ENCODE measurements at places on chromosomes 3 and 15.

GRCh38 chr3:79767905-79768267, at the start of gene ROBO1:
Gene ROBO1 (minus strand): TSS chr3:79767998.
- no peak for DNase-seq

GRCh38 chr3:182937293-182938051, 42.9 kb downstream of the DCUN1D1 start:
- DNase-seq: no peak

GRCh38 chr15:74903676-74904075, 3.0 kb downstream of the FAM219B start:
- DNase-seq: no peak

GRCh38 chr3:129777806-129778205, 115.7 kb downstream of the TMCC1 start:
- DNase-seq: no peak

DNA sequence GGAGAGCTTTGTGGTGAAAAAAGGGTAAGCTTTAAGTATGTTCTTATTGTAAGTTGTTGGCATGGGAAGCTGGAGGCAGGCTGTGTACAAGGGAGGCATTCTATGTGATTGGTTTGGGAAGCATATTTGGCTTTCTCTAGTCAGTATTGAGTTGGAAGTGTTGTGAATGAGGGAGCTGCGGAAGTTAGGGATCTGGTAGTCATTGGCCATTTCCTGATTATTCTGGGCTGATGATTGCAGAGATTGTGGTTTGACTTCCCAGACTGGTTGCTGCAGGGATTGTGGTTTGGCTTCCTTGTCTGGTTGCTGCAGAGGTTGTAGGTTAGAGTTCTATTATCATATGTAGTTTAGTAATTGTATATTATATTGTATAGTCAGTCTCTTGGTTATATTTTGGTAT, 21.0 kb downstream of the STXBP5L start:
- DNase-seq: no peak

GRCh38 chr3:105527949-105528348, 161.2 kb downstream of the ALCAM start:
- DNase-seq: no peak

- no peak for DNase-seq
Observed at GRCh38 chr3:110846971-110847370, 224.6 kb upstream of the NECTIN3 start.

DNA sequence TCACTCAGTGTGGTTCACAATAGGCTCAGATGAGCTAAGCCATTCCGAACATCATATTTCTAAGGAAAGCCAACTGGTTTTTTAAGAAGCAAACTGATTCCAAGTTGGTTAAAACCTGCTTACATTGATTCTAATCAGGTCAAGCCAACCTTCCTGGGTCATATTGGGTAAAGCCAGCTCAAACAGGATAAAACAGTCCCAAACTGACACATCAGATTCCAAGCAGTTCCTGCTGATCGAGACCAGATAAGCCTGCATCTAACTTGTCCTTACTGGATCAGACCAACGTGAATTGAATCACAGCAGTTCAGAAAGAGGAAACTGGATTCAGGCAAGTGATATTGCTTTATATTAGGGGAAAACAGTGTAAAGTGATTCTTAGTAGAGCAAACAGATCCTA, 18.6 kb upstream of the THSD4 start:
- no peak for DNase-seq

GRCh38 chr15:76974456-76975036, 20.4 kb upstream of the PSTPIP1 start:
- no peak for DNase-seq

DNA sequence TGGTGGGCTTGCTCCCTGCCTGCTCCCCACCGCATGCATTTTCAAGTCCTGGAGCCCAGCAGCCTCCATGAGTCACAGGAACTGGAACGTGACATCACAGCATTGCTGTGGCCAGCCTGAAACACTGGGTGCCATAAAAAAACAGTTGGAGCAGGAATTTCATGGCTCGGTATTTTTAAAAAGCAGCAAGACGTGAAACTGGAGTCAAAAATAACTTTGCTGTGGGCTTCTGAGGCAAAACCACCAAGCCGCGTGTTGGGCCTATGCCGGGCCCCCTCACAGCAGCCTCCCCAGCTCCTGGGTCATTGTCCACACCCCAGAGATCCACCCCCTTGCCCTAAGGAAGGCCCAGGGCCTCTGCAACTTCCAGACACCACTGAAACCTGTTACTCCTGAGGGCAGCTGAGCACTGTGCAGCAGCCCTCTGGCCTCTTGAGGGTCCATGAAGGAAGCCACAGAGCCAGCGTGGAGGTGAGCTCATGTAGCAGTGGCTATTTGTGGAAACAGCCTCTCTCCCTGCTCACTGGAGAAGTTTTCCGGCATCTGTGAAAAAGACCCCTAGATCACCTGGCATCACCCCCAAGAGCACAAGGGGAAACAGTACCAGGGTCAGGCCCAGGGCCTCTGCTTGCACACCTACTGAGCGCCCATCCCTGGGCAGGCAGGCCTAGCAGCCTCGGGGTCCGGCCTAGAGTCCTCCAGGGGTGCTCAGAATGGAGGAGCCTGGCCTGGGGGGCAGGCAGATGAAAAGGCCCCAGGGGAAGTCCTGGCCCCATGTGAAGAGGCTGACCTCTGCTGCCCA, 34.0 kb upstream of the DUSP7 start:
- DNase-seq: no peak

- no peak for DNase-seq
Observed at GRCh38 chr3:101179637-101180036, 140.7 kb downstream of the IMPG2 start.

DNA sequence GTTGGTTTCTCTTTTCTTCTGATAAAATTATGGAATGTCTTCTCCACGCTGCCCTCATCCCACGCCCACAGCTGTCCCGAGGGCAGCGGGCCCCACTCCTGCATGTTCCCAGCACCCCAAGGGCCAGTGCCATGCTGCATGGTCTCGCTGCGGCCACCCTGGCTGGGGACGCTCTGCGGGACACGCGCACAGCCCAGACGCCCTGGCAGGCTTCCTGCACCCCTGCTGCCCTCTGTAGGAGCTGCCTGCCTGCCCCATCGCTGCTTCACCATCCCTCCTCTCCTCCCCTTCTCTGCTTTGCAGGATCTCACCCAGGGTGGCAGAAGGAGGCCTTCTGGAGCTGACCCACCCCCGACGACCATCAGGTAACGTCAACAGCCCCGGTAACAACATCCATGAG, 22.8 kb downstream of the SLC6A1 start:
- no peak for DNase-seq

- DNase-seq: no peak
Observed at GRCh38 chr3:179958143-179958542, 78.6 kb downstream of the PEX5L start.

DNA sequence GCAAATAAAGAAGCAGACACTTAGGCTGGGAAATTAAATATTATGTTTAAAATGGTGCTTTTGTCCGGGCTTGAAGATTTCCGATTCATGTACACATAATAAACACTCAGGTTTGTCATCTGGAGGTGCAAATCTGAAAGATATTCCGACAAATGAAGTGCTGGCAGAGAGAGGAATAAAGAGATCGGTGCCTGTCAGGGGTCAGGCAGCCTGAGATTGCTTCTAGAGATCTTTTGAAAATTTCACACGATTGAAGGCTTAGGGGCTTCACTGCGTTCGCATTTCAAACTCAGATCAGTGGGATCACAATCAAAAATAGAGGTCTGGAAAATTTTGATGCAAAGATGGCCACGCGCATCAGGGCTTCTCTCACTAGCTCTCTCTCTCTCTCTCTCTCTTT, 33.2 kb downstream of the NR2F2 start:
- DNase-seq: no peak
